ENCODE measurements at places on chromosomes 3 and 15.

DNA sequence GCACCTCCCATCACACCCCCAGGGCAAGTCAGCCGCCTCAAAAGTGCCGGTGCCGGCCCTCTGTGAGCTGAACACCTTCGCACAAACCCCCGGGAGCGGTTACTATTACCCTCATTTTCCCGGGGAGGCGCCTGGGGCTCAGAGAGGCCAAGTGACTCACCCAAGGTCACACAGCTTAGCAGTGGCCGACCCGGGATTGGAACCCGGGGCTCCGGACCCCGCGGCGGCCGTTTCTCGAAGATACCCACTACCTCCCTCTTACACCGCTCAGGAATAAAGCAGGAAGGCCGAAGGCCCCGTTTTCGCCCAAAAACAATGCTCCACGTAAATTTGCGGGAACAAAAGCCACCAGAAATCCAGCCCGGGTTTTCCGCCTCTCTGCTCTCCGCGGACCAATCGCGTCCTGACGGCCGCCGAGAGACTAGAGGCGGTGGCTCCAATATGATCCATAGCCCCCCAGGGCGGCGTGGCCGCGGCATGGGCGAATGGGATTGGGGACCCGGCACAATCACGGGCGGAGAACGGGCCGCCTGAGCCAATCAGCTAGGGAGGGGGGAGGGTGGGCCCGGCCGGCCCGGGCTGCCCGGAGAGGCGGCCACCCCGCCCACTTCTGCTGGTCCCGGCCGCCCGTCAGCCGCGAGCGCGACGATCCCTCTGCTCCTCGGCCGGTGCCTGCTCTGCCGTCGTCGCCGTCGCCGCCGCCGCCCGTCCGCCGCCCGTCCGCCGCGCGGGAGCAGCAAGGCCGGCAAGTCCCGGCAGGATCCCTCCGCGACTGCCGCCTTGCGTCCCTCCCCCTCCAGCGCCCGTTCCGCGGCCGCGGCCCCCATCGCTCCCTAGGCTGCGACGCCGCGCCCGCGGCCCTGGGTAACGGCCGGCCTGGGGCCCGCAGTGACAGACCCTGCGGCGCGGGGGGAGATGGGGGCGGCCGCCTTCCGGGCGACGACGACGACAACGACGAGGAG is 177.0 kb downstream of the OR4M2 start:
- DNase-seq: no peak

DNA sequence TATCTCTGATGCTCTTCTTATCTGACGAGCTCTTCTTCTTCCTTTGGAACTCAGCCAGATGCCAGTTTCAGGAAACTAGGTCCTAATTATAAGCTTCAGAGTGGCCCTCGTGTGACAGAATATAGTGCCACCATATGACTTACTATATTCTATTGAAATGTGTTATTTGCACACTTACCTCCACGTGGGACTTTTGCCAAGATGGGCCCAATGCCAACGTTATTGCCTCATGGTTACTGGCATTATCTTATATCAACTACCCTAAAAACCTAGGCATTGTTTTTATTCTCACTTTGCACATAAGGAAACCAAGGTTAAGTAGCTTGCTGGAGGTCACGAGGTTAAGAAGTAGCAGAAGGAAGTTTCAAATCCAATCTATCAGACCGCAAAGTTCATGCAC is 71.3 kb upstream of the SLCO3A1 start:
- DNase-seq: no peak

- no peak for DNase-seq
These were observed 826 bp downstream of the CCDC66 start for GRCh38 chr3:56557831-56558170.

- no peak for DNase-seq
These were observed 15.1 kb downstream of the MGA start for GRCh38 chr15:41675337-41675736.

GRCh38 chr15:24848050-24848449 is 106.7 kb upstream of the SNRPN start:
- DNase-seq: no peak

DNA sequence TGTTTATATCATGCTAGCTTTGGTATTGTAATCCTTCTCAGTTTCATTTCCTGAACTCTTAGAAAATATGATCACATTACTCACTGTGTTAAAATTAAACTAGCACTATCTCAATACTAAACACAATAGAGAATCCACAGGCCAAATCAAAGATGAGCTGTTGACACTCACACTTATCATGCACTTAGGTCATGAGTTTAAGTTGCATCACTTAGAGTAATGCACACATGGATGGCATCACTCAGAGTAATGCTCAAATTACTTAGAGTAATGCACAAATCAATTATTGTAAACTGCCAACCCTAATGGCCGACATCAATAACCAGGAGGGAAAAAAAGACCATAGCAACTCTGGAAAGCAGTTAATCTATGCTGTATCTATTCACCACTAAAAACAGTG is 40.0 kb upstream of the MCF2L2 start:
- DNase-seq: no peak

DNA sequence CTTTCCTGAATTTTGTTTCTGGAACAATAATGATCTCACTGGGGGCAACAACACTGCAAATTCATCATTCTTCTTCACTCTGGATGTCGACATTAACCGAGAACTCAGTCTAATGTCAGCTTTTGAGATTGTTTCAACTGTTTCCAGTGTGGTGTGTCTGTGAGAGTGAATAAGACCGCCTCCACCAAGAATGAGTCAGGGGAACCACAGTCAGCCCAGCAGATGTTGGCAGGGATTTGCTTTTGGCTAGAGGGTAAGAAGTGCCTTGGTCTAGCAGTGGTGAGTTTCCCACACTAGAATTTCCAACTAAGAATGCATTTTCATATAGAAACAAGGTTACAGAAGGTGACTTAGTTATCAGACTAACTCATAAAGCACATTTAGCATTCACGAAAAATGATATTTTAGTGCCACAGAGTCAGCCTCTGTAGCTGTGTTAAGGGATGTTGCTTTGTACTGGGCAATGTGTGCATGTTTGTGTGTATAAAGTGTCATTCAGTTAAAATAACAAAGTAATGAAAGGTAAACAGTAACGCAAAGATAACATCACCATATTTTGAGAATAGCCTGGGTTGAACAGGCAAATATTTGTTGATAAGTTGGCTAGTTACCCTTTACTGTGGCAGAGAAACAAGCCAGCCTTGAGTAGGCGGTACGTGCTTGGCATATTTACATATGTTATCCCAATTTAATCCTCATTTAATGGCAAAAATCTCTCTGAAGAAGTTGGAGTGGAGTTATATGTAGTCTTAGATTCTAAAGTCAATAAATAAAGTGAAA is 33.8 kb downstream of the DRD3 start:
- peak; percentile 88 for DNase-seq

- DNase-seq: no peak
These were observed 8.5 kb downstream of the ITPKA start for GRCh38 chr15:41501931-41502794.

GRCh38 chr15:96947296-96948229 is 617.1 kb downstream of the NR2F2 start:
- no peak for DNase-seq

- DNase-seq: no peak
These were observed 97.0 kb downstream of the HHLA2 start for GRCh38 chr3:108393128-108393900.

DNA sequence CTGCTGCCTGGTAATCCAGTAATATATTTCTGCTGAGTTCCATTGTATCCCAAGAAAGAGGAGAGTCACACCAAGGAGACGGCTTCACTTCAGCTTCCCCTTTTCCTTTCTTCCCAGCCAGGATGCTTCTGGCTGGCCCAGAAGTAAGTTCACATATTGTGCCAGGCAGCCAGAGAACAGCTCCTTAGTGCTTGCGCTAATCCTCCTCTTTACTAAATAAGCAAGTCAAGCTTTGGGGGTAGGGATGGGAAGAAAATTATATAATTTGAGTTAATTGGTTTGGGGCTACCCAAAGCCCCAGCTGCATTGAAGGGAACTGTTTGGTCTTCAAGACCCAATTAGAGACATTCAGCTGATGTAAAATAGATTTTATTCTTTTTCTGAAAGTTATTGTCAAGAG is 218.8 kb upstream of the HES1 start:
- no peak for DNase-seq

- DNase-seq: peak; percentile 22
These were observed 10.7 kb downstream of the KNSTRN start for GRCh38 chr15:40392986-40393948.

DNA sequence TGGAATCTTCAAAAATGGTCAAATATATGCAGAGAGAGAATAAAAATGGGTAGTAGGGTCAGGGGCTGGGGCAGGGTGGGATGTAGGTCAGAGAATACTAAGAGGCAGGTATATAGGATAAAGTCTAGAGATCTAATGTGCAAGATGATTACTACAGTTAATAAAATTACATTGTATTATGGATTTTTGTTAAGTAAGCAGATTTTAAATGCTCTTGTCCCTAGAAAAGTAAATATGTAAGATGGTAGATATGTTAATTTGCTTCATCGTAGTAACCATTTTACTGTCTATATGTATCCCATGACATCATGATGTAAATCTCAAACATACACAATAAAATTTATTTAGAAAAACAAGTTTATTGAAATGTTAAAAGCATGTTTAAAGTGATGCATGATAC is 1051.4 kb downstream of the AGBL1 start:
- DNase-seq: no peak

DNA sequence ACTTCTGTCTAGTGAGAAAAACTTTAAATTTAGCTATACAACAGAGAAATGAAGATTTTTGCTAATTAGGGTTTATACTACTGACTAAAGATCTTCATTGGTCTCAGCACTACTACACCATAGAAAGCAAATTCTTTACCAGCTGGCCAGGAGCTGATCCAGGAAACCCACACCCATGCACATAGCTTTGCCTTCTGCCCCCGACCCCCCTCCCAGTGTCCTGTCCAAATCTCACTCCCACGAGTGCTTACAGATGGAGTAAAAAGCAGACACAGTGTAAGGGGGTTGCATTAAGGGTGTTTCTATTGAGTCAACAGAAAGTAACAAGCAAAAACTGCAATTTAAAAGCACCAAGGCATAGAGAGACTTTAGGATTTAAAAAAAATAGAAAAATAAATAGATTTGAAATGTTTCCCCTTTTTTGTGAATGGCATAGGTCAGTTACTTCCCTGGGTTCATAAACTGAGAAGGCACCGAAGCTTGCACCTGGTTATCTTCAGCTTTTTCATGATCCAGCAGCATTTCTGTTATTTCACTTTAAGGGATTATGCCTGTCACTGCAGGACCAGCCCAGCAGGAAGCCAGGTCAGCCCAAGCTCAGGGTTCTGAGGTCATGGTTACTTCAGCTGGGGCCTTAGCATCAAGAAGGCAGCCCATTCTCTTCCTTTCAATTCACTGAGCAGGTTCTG is 124.3 kb downstream of the CTNNB1 start:
- no peak for DNase-seq

DNA sequence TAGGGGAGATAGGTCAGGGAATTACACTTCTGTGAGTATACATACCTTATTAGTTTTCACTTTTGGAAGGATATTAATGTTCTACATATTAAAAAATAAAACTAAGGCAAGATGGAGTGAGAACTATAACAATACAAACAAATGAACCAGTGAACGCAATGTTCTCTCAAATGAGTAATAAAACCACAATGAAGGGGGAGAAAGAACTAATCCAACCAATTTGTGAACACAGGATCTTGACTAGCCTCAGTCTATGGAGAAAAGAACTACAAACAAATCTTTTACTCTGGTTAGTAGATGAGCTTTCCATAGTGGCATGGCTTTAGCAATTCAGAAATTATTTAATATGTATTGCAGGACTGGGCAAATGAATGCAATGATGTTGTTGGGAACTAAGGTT is 26.9 kb upstream of the ATOSA start:
- DNase-seq: no peak

GRCh38 chr15:77650265-77650664 is 17.6 kb upstream of the LINGO1 start:
- no peak for DNase-seq

DNA sequence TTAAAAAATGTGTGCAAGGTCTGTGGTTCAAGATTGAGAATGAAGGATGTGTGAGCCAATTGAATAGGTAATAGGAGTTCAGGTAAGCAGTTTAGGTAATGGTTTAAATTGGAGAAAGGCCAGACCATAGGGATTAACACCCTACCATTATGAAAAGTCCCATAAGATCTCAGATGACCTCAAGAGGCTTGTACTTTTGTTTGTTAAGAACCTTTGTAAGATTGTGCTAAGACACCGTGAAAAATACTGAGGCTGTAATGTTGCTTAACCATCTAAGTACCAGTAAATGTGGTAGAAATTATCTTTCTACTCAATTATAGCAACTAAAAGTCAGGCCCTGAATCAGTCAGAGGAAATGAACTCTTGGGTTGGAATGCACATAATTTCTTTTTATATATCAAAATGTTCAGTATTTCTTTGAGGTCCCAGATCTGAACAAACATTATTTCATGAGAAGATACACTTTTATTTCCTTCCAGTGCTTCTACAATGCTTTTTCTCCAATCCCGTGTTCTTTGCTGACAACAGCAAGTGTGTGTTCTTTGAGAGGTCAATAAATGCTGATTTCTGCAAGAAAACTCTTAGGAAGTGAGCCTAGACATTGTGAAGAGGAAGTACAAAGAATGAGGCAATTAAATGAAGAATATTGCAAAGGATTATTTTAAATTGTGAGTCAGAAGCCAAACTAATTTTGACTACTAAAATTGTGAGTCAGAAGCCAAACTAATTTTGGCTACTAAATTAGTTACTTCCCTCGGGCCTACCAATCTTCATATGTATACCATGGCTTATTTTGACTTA is 66.4 kb downstream of the TCF12 start:
- DNase-seq: no peak

- DNase-seq: no peak
These were observed 91.3 kb downstream of the ARNT2 start for GRCh38 chr15:80495401-80495942.

GRCh38 chr15:52523647-52524046 is 5.0 kb downstream of the MYO5A start:
- no peak for DNase-seq

GRCh38 chr3:132730891-132731580 is 8.8 kb upstream of the NPHP3 start:
- DNase-seq: peak; percentile 13

DNA sequence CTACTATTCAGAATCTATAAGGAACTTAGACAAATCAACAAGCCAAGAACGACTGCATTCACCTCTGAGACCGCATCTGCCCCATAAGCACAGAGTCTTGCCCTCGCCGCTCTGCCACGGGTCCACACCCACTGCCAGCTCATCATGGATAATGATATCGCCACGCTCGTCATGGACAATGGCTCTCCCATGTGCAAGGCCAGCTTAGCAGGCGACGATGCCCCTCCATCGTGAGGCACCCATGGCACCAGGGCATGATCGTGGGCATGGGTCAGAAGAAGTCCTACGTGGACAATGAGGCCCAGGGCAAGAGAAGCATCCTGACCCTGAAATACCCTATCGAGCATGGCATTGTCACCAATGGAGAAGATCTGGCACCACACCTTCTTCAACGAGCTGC is 92.1 kb upstream of the FXR1 start:
- DNase-seq: no peak

DNA sequence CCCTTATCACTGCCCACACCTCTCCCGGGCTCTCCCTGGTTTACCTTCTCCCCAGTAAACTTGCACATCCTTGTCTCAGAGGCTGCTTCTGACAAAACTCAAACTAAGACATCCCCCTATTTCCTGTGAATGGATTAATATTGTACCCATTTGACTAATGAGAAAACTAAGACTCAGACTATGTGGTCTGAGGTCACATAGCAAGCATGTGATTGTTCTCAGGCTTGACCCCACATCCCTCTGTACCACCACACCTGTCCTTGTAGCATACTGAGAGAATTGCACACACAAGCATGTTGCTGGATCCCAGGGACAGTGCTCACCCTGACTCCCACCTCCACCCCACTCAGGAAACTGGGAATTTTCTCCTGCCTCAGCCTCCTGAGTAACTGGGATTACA is 90.7 kb upstream of the HES1 start:
- DNase-seq: no peak
